ENCODE measurements at places on chromosomes 1 and 21.

GRCh38 chr1:29202053-29202452, 20.4 kb upstream of the SRSF4 start:
- DNase-seq: no peak

- DNase-seq: peak; percentile 4
Observed at GRCh38 chr1:231584117-231584516, 42.5 kb upstream of the DISC1 start.

- DNase-seq: no peak
Observed at GRCh38 chr1:53141487-53142055, 867 bp downstream of the SLC1A7 start.

DNA sequence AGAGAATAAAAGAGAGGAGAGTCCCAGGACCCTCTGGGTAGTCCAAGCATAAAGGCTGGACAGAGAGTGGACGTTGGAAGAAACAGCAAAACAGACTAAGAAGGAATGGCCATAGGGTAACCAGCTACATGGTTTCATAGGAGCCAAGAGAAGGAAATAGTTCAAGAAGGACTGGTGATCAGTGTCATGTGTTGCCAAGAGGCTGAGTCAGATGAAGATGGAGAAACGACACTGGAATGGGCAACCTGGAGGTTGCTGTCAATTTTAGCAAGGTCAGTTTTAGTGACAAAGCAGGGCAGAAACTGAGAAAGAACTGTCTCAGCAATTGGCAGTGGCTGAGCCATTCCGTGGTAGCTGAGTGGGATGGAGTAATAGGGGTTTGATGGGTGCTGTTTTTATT, 41.4 kb downstream of the HMGB4 start:
- DNase-seq: no peak

DNA sequence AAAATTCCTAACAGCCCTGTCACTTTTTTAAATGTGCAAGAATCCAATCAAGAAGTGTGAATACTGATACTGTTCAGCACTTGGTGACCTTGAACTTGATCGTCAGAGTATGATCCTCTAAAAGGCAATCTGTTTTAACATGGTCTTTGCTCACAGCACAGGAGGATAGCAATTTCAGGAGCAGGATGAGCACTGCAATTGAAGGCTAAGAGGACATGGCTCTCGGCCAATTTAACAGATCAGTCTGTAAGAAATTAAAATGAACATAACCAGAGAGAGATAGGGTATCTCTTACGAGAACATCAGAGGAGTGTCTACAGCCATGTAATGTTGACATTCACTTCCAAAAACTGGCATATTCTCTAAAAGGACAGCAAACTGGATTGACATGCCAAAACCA, 243.1 kb downstream of the LTN1 start:
- no peak for DNase-seq

DNA sequence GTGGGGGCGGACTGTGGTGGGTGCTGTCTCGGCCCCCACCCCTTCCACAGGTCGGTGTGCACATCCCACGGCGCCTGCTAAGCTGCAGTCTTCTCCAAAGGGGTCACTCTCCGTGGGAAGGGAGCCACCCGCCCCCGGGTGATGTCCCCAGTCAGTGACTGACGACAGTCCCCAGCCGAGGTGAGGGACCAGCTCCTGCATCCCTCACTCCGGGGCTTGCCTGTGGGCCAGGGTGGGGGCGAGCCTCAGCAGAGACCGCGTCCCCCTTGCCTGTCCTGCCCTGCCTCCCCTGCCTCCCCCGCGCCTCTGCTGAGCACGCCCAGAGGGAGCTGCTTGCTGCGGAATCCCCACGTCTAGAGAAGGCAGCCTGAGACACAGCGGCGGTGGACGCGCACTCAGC, 35.9 kb upstream of the PDE9A start:
- DNase-seq: no peak

- no peak for DNase-seq
Observed at GRCh38 chr1:222204475-222204874, 343.4 kb downstream of the HHIPL2 start.

GRCh38 chr1:91806769-91807700, 78.9 kb downstream of the TGFBR3 start:
- no peak for DNase-seq

DNA sequence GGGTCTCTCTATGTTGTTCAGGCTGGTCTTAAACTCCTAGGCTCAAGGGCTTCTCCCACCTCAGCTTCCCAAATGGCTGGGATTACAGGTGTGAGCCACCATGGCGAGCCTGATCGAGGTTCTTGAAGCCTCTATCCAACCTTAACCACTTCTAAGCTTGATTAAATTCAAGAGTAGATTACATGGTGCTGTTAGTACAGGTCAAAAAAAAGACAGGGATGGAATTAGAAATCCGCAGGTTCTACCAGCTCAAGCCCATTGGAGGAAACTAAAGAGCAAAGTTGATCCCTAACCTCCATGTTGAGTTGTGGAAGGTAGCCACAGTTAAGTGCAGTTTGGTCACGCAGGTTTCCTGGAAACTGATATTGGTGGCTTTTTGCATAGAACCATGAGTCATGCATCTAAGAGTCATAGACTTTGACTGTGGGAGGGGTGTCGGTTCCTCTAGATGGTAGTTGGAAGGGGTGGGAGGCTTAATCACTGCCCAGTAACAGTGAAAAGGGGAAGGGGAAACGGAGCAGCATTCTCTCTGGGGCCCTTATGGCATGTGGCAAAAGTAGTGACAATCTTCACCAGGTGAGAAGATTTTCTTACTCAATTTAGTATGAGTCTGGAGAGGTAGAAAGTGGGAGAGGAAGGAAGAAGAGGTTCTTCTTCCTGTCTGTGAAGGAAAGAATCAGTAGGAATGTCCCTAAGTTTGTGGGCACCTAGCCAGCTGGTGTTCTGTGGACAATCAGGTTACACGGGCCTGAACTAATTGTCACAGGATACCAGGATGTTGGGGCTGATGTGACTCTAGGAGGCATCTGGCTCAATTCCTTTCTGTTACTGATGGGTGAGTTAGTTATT, 7.0 kb downstream of the CD53 start:
- peak; percentile 84 for DNase-seq

DNA sequence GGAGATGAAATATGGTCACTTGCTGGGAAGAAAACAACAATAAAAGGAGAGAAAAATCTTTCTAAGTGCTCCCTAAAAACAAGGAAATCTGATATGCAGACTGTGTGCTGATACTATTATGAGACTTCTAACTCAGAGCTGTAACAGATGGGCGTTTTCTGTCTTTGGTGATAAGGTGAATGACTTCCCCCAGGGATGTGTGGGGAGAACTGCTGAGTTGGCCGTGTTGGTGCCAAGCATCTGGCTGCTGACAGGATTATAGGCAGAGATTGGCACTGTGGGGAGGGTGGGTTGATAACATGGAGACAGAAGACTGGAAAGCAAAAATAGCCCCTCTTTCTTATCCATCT, 438.5 kb upstream of the PLXNA2 start:
- DNase-seq: no peak

DNA sequence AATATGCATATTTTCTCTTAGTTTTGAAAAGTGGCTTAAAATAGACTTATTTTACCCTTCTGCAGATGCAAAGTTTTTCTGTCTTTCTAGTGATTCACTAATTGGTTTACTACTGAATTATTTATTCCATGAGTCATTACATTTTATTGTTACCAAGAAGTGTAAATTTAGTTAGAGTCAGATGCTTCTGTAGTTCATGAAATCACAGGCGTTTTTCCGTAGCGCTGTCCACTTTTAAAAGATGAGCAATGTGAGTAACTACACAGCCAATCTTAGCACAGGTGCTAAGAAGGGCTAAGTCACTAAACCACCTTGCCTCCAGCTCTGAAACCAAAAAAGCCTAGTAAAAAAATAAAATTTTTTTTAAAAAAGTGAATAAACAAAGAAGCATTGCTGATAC, 24.7 kb downstream of the RGS13 start:
- DNase-seq: no peak

GRCh38 chr1:229258031-229258756, 12.7 kb upstream of the RAB4A start:
- peak; percentile 75 for DNase-seq

DNA sequence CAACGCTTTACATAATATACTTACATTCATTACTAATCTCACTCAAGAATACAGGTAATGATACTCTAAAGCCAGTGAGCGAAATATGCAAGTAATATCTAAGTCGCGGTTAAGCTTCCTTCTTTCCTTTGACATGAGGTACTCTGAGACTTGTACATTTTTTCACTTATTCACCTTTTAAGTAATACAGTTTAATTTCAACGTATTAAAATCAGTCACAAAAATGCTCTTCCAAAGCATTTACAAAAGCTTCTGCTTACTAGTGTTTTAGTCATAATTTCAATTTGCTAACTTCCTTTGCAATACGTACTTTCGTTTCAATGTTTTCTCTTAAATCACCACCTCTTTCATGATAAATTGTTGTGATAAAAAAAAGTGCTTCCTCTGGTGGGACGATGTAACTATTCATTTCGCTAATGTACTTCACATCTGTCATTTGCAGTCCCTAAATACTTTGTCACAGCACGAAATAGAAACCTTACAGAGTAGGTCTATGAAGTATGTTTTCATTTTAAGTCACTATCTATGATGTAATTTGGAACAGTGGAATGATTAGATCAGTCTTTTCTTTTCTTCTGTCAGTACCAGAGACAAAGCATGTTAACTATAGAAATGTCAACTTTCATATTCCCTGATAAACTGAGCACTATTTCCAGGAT, 34.0 kb upstream of the ADGRL4 start:
- DNase-seq: no peak
